ENCODE measurements at places on chromosomes 11 and 22.

GRCh38 chr11:48029681-48030290 is 49.4 kb downstream of the PTPRJ start:
- DNase-seq, result no peak

- no peak for DNase-seq
These were observed 8.2 kb downstream of the LTO1 start for GRCh38 chr11:69666752-69667536.

DNA sequence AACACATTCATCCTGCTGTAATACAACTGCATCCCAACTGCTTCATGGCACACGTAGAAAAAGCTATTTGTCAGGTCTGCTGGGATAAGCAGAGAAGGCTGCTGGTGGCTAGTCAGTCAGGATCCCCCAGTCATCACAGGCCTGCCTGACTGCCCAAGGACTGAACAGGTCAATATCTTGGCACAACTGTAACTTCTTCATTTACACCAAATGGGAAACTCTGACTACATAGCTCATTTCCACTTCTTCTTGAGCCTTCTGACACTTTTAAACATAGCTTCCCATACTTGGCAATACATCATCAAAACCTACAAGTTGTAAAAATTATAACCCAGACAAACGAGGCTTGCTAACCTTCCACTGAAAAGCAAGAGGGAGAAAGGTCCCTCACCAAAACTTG is 2.8 kb downstream of the TMEM9B start:
- DNase-seq, result no peak

- no peak for DNase-seq
These were observed 227.9 kb upstream of the GRIA4 start for GRCh38 chr11:105381941-105382340.

GRCh38 chr11:75481922-75482606 is 43.7 kb downstream of the GDPD5 start:
- DNase-seq, result no peak
